Stimulated activated CD4-positive, alpha-beta T cell treated with anti-CD3 and anti-CD28 coated beads, Interleukin-4, amount 100 ng/mL, for 24 hours (primary cell): ENCODE measurements at places on chromosomes 5 and 9.

GRCh38 chr9:80649001-80649420, 1040.3 kb downstream of the TLE1 start:
- DNase-seq = no peak

- DNase-seq = no peak
Measured at GRCh38 chr9:36967997-36968396, 66.1 kb downstream of the PAX5 start.

DNA sequence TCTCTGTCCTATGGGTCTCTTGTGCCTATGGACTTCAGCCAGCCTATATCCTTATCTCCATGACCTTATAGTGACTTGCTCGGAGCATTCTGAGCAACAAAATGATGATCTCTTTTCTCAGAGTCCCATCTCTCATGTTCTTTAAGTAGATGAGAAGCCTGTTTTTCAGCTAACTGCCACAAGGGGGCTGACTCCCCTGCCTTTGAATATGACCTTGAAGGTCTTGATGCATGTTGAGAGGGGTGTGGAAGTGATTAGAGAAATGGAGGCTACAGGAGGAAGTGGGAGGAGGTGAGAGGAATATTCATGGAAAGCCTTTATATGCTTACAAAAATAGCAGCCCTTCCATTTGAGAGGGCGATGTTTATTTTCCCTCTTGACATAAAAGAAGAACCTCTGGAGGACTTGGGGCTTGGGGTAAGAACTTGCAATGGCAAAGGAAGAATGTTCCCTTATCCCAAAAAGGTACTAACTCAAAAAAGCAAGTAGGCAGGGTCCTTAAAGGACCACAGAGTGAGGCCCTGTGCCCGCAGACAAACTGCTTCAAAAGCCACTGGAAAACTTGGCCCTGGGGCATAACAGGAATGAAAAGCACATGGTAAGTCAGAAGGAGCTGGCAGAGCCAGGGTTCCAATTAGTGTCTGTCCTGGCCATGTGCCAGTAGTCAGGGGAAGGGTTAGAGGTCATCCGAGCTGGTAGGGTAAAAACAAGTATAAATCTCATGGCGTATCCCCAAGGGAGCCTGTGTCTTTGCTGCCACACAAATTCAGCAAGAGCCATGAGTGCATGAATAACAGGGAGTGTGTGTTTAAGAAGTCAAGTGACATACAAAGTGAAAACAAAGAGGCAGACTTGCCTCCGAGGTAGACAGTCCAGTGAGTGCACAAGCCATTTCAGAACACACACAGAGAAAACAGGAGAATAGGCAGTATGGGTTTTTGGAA, 39.1 kb downstream of the FGD3 start:
- DNase-seq = peak; percentile 65

DNA sequence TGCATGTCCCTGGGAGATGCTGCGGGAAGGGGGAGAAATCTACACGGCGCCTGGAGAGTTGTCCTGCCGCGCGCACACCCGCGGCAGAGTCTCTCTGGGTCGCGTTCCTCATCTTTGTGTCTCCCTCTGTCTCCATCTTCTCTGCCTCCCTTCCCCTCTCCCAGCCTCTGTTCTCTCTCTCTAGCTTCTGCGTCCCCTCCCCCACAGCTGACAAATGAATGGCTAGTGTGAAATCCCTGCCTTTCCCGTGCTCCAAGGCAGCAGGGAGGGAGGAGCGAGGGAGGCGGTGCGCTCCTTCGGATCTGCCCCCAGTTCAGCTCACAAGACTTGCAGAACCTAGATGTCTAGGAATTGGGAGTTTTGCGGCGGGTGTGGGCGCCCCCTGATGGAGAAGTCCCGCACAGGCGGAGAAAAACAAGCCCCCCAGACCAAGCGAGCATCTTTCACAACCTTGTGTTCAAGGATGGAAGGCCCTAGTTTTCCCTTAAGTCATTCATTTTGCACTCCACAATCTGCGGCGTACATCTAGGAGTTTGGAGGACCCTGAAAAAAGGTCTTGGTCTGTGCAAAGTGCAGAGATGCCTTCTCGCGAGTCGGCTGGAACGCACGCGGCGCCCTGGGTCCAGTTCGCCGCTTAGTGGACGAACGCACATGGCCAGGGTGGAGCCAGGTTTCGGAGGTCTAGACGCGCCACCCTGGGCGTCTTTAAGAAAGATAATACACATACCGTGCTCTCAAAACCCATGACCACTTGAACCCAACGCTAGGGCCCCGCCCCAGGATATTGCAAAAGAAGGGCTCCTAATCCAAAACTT, 2.0 kb downstream of the VCAN start:
- DNase-seq = peak; percentile 44

GRCh38 chr5:94613583-94613982, 4.8 kb downstream of the KIAA0825 start:
- peak; percentile 5 for DNase-seq

DNA sequence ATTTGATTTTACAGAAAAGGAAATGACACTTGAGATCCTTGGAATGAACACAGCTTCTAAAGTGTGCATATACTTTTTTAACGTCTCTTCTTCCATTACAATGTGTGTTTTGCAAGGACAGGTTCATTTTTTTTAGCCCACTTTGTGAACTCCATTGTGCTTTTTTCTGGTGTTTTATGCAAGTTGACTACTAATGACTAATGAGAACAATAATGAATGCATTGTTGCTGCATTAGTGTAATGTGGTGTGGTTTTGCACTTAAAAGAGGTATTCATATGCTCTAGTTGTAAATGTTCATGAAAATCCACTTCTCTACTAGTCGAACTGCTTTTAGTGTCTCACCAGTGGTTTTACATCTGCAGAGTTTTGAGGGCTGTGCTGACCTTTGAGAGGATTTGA, 93.6 kb downstream of the UHRF2 start:
- DNase-seq = no peak

DNA sequence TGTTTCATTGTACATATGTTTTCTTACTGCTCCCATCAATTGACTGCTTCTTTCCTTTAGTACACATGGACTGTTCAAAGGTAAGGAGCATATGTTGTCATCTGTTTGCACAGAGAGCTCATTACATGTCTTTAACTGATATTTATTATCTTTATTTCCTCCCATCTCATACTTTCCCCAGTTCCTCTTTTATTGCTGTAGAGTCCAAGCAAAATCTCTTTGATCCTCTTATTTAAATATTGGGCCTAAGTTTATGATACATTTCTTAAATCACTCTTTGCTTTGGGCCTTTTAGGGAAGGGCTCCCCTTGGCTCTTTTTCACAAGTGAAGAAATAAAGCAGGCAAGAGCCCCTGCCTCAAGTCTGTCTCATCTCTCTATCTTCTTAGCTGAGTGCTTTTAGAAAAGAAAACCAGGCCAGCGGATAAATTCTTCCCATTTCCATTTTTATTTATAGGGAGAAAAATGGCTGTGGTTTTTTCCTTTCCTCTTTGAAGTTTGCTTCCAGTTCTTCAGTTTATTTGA, 152.4 kb downstream of the DOCK2 start:
- no peak for DNase-seq

DNA sequence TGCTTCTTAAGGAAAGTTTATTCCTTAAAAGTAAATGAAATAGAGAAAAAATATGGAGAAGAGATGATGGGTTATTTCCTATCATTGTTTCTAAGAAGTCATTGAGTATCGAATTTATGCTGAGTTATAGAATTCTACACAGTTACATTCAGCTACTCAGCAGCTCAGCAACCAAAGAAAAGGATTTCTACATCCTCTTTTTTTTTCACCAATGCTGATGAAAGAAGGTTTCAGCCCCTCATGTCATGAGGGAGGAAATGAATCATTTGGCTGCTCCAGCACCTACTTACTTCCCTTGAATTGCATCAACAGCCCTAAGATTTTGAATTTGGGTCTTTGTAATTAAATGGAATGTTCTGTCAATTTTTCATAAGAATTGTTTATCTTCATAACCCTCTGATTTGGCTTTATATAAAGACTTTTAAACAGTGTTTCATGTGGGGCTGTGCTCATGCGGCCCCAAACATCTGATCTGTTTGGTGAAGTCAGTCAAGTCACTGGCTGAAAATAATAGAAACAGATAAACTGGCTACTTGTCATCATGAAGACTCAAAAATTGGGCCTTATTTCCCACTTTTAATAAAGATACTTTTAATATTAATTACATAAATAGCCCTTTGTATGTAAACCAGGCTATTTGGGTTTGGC, 18.5 kb upstream of the SNX2 start:
- DNase-seq = no peak

GRCh38 chr5:118832974-118833373, 155.4 kb downstream of the DTWD2 start:
- no peak for DNase-seq

DNA sequence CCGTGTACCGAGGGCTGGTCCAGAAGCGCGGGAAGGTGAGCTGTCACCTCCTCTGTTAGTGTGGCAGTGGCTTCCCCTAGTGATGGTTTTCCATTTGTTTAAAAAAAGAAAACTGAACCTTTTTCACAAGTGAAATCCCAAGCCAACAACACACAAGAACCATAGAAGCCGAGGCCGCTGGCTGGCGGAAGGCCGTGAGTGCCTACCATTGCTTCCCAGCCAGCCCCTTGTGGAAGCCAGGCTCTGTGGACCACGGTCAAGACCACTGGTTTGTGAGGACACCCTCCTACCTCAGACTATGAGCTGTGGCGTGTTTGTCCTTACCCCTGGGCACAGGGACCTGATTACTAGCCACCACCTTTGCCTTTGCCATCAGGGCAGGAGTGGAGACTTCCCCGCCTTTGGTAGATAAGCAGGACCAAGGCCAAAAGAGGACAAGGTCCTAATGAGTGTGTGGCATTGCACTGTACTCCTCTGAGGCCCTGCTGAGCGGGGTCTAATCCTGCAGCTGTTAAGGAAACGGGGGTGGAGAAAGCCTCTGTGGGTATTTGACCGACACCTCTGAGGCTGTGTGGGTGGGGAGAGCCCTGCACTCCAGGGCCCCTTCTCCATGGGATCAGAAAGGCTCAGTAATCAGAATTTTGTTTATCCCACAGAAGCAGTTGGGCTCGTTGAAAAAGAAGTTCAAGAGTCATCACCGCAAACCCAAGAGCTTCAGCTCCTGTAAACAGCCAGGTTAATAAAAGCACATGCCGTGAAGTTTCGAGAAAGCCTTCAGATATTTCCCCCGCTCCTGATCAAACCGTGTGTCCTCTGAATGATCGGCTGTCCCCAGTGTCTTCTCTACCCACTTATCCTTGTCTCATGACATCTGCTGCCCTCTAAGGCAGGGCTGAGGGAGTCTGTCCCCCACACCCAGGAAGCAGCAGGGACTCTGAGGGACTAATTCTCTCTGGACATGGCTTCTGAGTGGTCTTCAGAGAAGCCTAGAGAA, 4.3 kb downstream of the SURF2 start:
- no peak for DNase-seq

DNA sequence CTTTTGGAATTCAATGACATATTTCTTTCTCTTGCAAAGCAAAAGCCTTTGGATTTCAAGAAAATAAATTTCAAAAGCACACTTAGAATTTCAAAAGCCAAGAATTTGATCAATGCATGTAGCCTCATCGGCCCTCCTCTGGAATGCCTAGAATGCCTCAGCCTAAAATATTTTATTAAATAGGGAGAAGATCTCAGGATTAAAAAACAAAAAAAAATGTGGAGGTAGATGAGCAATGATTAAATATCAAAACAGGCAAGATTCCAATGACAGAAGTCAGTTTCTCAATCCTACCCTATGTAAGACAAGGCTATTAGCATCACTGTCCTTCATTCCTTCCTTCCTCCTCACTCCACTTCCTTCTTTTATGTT, 169.0 kb downstream of the CDH6 start:
- no peak for DNase-seq

GRCh38 chr5:135457424-135458071, 5.4 kb upstream of the TIFAB start:
- DNase-seq = peak; percentile 58

- DNase-seq = no peak
Measured at GRCh38 chr9:132369421-132369820, 14.6 kb upstream of the SETX start.

DNA sequence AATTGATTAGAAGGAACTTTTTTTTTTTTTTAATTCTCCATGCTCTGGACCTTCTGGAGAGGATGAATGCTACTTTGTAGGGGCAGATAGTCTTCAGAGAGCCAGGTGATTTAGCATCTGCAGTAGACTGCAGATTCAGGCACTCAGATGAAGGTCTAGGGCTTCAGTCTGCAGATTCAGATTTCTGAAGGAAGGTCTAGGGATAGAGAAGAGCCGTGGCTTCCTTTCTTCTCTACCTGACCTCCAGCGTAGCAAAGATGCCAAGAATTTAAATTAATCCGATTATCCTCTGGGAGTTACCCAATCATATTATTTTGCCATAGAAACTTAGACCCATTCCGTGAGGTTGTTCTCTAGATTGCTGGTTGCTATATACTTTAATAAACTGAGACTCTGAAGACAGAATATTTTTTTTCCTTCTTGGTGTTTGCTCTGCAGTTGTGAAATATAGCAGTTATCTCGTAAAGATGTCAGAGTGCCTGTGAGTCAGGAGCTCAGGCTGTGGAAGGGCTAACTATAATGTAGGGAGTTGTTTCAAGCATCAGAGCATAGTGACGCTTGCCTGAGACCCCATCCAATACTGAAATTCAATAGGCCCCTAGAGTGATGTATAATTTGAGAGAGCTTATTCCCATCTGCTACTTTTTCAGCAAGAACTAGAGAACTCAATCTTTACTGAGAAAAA, 132.7 kb upstream of the SLC12A2 start:
- no peak for DNase-seq

DNA sequence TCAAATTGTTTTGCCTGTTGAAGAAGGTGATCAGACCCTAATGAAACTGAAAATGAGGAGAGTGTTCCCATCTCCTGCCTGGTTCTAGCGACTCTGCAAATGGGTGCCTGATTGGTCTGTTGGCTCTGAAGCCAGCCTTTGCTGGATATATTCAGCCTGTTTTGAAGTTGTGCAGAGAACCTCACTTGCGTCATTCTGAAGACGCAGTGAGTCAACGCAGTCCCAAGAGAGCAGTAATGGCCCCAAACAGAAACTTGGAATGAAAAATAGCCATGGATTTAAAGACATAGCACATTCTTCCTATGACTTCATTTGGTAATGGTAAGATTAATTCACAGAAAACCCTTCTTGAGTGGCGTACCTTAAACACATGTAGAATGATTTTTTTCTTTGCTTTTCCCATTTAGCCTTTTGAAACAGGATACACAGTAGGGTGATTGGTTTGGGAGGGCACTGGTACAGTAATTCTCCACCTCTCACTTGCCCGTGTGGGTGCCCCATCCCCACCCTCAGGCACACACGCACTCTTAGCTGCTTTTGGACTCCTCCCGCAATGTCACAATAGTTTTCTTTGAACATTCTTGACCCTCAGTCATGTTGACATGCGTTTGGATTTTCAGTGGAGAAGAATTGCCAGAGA, 54.1 kb upstream of the ABL1 start:
- no peak for DNase-seq

GRCh38 chr5:20113031-20113715, 125.2 kb upstream of the CDH18 start:
- no peak for DNase-seq

GRCh38 chr5:171386861-171387344, 746 bp upstream of the NPM1 start:
- no peak for DNase-seq

GRCh38 chr9:98775831-98776441, 20.4 kb downstream of the ANKS6 start:
- peak; percentile 36 for DNase-seq

DNA sequence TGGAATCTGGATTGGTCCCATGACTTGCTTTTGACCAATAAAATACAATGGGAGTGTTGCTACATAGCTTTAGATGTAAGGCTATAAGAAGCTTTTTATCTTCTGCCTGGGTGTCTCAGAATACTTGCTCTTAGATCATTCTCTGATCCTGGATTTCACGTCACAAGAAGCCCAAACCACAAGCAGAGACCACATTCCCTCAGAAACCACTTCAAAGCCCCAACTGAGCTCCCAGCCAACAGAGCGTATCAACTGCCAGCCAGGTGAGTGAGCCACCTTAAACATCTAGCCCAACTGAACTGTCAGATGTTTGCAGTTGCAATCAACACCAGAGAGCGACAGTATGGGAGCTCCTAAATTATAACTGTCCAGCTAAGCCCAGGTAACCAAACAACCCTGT, 687.1 kb downstream of the TLE1 start:
- DNase-seq = no peak
